Activated T-cell treated with anti-CD3 and anti-CD28 coated beads for 1 hour (primary cell): ENCODE measurements at places on chromosomes 6 and 20.

DNA sequence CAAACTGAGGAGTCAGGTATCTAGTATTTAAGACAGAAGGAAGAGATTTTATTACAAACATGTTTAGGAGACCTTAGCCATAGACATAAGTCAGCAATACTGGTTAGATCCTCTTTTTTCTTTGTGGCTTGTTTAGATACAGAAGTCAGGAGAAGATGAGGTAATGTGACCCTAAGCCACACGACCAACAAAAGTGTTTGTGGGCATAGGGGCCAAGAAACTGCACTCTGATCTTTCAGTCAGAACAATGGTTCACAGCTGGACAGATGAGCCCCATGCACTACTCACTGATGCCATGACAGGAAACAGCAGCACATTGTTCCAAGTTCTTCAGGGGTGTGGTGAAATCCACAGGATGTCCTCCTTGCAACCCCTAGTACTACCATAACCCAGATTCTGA lies 238.5 kb upstream of the RAB32 start:
- no peak for DNase-seq

DNA sequence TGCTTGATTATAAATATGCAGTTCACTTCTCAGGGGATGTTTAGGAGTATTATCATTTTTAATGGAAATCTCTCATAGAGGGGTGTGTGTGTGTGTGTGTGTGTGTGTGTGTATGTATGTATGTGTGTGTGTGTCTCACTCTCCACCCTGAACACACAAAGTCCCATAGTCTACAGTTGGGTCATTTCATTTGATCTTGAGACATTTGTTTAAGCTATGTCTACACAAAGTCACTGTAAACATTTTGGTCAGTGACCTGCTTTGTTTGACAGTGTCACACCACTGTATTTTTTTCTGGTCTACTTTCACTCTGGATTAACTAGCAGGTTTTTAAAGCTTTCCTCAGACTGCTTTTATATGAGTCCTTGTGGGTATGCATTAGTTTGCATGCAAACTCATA lies 215.2 kb downstream of the GRIK2 start:
- DNase-seq: no peak

GRCh38 chr6:122838060-122838780 lies 49.2 kb downstream of the SMPDL3A start:
- DNase-seq: no peak

- no peak for DNase-seq
Observed at GRCh38 chr6:150112233-150112632, 30.6 kb upstream of the PPP1R14C start.

- no peak for DNase-seq
Observed at GRCh38 chr6:130622142-130622541, 205.1 kb upstream of the SMLR1 start.

GRCh38 chr6:121333196-121333595 lies 1.1 kb downstream of the TBC1D32 start:
- no peak for DNase-seq

DNA sequence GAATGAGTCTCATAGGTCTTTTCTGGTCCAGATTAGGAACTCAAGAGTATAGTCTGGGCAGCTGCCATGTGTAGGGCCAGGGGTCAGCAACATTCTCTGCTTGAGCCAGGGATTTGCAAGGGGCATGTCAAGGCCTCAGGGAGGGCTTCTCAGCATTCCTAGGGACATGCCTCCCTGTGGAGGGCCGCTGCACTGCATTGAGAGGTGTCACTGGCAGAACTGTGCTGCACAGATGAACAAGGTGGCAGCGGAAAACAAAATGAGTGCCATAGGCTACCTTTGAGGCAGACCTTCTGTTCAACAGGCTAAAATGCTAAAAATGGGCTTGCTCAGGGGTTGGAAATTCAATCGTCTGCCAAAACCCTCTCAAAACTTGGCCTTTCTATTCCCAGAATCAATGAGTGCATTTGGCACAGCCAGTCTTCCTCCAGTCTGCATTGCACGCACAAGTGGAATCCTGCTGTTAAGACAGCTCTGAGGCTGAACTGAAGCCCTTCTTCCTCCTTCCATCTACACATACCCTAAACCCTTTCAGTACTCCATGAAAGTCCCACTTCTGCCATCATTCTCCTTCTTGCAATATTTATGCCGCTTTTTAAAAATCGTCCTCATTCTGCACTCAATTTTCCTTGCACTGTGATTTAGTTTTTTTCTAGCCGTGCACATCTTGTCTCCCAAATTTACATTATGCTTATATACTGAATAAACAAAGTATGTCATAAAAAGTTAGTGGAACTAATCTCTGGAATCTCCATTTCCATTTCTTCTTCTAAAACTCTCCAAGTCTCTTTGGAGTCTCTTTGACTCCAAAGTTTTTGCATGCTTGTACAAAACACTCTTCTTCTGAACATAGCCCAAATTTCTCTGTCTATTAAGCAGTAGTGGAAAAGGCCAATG lies 51.7 kb downstream of the SLC26A8 start:
- DNase-seq: no peak

GRCh38 chr20:60132827-60133670 lies 174.8 kb downstream of the CDH26 start:
- DNase-seq: no peak
